ENCODE measurements at places on chromosomes 2 and 18.
A peak's percentile ranks its signal among the peaks of the same experiment; 100 is the strongest.

GRCh38 chr2:112259509-112260294 is 4.9 kb upstream of the ZC3H8 start:
- DNase-seq, result peak; percentile 82

DNA sequence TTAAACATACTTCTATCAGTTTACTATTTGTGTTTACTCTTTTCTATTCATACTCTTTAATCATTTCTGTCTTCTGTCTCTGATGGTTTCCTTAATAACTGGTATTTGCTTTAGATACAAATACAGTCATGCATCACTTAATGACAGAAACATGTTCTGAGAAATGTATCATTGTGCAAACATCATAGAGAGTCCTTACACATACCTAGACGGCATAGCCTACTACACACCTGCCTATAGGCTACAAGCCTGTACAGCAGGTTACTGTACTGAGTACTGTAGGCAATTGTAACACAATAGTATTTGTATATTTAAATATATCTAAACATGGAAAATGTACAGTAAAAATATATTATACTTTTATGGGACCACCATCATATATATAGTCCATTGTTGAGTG is 36.3 kb downstream of the VSNL1 start:
- DNase-seq, result no peak

DNA sequence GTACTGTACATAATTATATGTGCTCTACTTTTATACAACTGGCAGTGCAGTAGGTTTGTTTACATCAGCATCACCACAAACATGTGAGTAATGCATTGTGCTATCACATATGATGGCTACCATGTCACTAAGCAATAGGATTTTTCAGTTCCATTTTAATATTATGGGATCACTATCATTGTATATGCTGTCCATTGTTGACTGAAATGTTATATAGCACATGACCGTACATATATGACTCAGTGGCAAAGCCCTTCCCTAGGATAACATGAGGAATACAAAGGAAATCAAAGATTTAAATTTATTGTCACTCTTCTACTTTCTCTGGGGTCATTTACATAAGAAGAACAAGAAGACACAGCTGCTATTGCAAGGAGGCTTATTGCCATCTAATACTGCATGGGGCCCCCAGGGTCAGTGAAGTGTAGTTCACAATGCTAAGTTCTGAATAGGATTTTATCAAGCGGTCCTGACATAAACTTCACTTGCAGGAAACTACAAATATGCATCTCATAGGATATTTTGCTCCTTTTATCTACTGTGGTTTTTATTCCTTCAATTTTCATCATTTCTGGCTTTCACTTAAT is 21.8 kb downstream of the PDE1A start:
- peak; percentile 10 for DNase-seq

- DNase-seq, result no peak
Observed at GRCh38 chr18:73778032-73778359, 369.6 kb downstream of the FBXO15 start.

DNA sequence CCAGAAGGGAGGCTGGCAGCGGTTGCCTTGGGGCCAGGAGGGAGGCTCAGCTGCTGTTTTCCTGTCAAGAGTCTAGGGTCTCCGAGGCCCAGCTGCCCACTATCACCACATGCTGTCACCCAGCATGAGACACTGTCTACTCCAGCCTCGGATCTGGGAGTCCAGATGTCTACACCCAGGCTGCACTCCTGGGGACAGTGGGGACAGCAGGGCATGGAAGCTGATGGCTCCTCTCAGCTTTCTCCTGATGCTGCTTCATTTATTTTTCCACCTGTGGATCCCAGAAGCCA is 134.0 kb downstream of the PTGR3 start:
- DNase-seq, result no peak

DNA sequence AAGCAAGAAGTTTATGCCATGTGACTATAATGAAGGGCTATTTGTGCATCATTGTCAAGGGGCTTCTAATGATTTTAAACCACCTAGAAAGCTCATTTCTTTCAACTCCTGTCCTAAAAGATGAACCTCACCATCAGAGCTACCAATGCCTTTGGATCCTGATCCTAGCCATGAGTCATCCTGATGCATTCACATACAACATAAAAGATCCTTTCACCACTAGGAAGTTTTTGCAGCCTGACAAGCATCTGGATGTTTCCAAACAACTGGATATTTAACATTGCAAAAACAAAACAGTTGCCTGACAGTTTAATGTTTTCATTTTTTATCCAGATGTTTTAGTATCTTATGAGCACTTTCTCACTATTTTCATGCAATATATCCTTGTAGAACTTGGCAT is 425.3 kb downstream of the MBD2 start:
- DNase-seq, result peak; percentile 60

DNA sequence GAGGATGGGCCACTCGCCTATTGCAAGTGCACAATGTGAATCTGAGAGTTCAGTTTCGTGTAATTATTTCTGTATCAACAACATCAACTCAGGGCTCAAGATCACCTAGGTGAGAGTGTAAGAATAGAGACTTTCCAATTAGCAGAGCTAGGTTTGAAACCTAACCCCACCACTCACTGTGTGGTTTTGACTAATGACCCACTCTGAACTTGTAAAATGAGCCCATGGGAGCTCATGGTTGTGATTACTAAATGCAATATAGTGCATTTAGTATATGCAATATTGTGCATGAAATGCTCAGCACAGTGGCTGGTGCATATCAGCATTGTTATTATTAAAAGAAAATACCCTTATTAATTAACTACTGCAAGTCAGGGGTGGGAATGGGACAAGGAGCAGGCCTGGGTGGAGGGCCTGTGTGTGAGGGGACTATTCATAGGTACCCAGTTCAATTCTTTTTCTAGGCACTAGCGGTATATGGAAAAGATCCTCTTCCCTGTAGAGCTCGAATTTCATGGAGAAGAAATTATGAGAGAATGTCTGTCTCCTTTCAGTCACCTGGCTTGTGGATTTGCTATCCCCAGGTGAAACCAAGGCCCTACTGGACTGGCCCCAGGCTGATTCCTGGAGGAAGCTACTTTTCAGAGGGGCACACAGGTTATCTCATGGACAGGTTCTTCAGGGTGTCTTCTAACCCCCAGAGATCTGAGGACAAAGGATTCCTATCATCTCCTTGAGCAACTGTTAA is 169.5 kb downstream of the GFPT1 start:
- no peak for DNase-seq

DNA sequence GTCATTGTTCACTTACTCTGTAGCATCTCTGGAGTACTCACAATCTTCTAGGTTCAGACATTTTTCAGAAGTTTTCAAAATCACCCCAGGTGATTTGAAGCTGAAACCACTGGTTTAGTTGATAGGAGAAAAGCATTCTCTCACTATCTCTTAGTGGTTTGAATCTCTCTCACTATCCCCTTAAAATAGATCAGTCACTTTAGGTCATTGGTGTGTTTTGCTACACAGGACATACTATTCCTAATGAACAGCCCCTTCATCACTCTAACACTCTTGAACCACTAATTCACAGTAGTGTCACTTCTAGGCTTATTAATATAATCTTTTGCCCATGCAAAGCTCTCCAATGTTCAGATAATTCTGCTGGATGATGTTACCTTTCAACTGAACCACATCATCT is 34.5 kb downstream of the LYPD6 start:
- no peak for DNase-seq

GRCh38 chr2:176504440-176504839 is 235.2 kb downstream of the MTX2 start:
- no peak for DNase-seq

- DNase-seq, result peak; percentile 17
Observed at GRCh38 chr2:171410624-171411023, 23.2 kb downstream of the METTL8 start.

DNA sequence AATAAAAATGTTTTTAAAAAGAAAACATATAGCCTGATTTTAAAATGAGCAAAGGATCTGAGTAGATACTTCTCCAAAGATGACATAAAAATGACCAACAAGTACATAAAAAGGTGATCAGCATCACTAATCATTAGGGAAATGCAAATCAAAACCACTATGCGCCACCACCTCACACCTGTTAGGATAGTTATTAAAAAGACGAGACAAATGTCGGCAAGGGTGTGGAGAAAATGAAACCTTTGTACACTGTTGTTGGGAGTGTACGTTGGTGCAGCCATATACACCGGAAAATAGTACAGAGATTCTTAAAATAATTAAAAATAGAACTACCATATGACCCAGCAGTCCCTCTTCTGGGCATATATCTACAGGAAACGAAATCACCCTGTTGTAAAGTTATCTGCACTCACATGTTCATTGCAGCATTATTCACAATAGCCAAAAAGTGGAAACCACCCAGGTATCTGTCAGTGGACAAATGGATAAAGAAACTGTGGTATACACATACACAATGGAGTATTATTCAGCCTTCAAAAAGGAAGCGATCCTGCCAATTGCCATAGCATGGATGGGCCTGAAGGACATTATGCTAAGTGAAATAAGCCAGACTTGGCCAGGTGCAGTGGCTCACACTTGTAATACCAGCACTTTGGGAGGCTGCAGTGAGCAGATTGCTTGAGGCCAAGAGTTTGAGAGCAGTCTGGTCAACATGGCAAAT is 91.6 kb downstream of the PRKRA start:
- no peak for DNase-seq

GRCh38 chr2:129763190-129763846 is 216.1 kb upstream of the RAB6C start:
- no peak for DNase-seq

- no peak for DNase-seq
Observed at GRCh38 chr2:151984424-151985083, 114.3 kb downstream of the CACNB4 start.

- DNase-seq, result no peak
Observed at GRCh38 chr2:159093497-159093896, 125.1 kb downstream of the TANC1 start.

- no peak for DNase-seq
Observed at GRCh38 chr2:101714118-101714517, 16.6 kb downstream of the MAP4K4 start.

GRCh38 chr2:145792745-145793144 is 1272.8 kb upstream of the ZEB2 start:
- DNase-seq, result no peak

- peak; percentile 67 for DNase-seq
Observed at GRCh38 chr2:11406958-11407381, 59.0 kb downstream of the E2F6 start.

- DNase-seq, result peak; percentile 17
Observed at GRCh38 chr2:232203166-232203891, 175.2 kb upstream of the ALPP start.

DNA sequence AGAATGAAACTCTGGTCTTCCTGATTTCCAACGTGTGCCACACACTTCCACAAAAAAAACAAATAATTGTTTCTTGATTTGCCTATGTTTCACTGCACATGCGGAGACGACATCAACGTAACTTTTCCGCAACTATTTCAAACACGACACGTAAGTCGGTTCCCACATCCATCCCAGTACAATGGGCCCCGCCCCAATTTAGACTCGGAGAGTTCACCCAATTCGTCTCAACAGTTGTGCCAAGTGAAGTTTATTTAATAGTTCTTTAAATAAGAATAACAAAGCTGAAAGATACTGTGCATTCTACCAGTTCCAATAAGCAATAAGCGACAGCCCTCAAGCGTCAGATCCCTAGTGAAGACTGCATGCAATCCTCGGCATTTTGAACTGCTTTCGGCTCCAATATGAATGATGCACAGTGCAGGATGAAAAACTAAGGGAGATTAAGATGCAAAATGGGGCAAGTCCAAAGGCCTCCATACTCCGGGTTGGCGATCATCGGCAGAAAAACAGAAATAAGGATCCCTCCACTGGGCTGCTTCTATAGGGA is 664 bp downstream of the CCT4 start:
- DNase-seq, result peak; percentile 50

GRCh38 chr2:30412047-30412683 is 34.9 kb upstream of the LCLAT1 start:
- peak; percentile 21 for DNase-seq

DNA sequence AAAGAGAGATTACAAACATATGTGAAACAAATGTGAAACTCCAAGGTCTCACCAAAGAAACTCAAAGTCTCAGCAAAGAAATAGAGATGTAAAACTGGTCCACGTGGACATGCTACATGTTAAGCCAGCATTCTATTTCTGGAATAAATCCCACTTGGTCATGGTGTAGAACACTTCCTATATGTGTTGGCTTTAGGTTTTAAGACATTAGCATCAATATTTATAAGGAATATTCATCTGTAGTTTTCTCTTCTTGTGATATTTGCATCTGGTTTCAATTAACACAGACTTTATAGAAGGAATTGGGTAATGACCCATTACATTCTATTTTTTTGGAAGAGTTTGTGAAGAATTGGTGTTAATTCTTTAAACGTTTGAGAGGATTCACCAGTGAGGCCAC is 133.1 kb downstream of the COPS8 start:
- DNase-seq, result peak; percentile 53

GRCh38 chr2:20706217-20706616 is 39.3 kb downstream of the GDF7 start:
- no peak for DNase-seq

DNA sequence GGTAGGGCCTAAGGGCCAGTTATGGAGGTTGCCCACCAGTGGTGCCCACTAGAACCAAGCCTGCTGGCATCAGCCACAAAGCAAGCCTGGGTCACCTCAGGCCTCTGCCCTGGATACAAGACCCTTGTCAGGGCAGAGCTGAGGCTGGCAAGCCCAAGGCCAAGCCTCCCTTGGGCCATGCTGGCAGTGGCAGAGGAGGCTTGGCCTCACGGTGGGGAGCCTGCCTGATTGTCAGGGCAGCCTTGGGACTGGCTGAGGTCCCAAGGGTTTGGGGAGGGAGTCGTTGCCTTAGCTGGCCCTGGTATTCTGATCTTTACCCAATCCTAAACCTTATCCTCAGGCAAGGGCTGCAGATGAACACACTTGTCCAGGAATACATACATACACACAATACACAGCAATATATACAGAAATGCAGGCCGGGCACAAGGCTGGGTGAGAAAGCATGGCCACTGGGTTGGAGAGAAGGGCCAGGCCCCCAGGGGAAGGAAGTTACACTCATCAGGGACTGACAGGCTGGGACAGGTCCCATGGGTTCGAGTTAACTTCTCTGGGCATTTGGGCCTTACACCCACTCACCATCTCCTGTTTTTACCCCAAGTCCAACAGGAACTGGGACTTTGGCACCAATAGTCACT is 21.0 kb downstream of the CCT7 start:
- DNase-seq, result no peak

- DNase-seq, result no peak
Observed at GRCh38 chr2:100113990-100114433, 28.4 kb downstream of the AFF3 start.

DNA sequence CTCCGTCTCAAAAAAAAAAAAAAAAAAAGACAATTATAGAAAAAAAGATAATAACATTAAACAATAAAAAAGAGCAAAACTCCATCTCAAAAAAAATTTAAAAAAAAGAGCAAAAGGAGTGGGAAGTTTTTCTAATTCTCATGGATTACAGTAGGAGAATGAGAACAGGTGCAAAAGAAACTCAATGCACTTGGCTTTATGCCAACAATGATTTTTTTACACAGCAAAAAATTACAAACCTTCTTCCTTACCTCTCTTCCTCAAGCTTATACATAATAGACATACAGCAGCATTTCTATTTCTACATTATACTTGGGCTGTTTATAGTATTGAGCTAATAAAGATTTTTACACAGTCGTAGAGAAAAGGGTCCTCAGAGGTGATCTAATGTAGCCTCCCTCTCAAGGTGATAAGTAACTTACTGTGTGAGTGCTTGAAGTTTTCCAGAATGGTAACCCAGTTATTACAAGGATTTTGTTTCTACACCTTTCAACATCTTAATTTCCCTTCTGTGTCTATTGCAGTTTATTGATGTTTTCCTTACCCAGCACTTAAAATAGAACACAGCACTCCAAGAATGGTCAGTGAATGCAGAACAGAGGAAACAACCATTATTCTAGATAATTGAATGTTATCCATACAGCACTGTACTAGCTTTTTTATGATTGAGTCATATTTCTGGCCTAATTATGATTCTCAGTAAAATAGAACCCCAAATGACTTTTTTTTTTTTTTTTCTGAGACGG is 34.9 kb upstream of the RNF138 start:
- DNase-seq, result no peak

All from fibroblast of lung (primary cell).